Fibroblast of skin of back (primary cell): ENCODE measurements at places on chromosomes 5 and 9.

GRCh38 chr9:108058135-108058814 is 568.7 kb upstream of the KLF4 start:
- DNase-seq, result no peak

GRCh38 chr9:25353783-25354182 is 324.5 kb downstream of the TUSC1 start:
- no peak for DNase-seq

- DNase-seq, result peak; percentile 33
These were observed 1944.2 kb upstream of the NUDT12 start for GRCh38 chr5:105506692-105507277.

DNA sequence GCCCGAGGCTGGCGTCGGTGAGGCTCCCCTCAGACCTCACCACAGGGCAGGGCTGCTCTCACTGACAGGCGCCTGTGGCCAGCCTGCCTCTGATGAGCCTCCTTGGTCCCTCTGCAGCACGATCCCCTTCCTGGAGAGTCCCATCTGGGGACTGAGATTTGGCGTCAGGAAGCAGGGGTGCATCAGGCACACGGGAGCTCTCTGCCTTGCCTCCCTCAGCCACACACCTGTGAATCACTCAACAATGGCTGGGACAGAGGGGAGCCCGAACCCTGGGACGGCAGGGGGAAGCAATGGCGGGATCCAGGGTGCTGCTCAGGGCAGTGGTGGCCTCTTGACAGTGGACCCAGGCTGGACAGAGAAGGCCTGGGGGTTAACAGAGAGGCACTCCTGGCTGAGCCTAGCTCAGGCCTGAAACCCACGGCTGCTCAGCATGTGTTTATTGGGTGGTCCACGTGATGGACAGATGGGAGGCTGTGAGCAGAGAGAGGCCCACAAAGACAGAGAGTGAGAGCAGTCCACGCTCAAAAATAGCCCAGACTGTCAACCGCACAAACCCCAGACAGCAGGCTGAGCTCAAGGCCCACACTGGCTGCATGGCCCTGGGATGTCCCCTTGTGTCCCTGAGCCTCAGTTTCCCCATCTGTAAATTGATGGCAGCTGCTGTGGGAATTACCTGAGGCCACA is 11.9 kb downstream of the RASGEF1C start:
- no peak for DNase-seq

- DNase-seq, result peak; percentile 18
These were observed 353.9 kb upstream of the MEF2C start for GRCh38 chr5:89236900-89237299.

DNA sequence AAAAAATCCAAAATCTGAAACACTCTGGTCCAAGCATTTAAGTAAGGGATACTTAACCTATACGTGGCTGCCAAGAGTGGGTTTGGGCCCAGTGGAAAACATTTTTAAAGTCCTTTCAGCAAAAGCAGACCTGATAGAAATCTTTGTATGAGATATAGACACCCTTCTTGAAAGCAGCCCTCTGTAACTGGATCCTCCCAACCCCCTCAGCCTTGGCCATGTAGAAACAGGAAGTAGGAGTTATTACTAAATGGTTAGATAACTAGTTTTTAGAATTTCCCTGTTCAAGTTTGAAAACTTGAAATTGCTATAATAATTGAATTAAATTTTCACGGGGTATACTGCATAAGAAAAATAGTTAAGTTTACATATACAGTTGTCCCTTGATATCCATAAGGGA is 111.3 kb upstream of the PCA3 start:
- peak; percentile 23 for DNase-seq
